ENCODE measurements at places on chromosomes 4 and X.
A peak's percentile ranks its signal among the peaks of the same experiment; 100 is the strongest.

GRCh38 chr4:46931981-46932380 is 22.9 kb upstream of the COX7B2 start:
- peak; percentile 15 for DNase-seq

DNA sequence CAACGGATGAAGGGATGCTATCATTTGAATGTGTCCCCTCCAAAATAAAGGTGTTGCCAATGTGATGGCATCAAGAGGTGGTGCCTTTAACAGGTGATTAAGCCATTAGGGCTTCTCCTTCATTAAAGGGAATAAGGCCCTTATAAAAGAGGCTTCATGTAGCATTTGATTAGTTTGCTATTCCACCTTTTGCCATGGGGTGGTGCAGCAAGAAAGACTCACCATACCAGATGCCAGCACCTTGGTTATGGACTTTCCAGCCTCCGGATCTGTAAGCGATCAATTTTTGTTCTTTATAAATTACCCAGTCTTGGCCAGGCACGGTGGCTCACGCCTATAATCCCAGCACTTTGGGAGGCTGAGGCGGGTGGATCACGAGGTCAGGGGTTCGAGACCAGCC is 7.9 kb upstream of the SLC25A43 start:
- DNase-seq = peak; percentile 56

GRCh38 chrX:150903110-150903508 is 4.6 kb upstream of the CD99L2 start:
- DNase-seq = no peak

DNA sequence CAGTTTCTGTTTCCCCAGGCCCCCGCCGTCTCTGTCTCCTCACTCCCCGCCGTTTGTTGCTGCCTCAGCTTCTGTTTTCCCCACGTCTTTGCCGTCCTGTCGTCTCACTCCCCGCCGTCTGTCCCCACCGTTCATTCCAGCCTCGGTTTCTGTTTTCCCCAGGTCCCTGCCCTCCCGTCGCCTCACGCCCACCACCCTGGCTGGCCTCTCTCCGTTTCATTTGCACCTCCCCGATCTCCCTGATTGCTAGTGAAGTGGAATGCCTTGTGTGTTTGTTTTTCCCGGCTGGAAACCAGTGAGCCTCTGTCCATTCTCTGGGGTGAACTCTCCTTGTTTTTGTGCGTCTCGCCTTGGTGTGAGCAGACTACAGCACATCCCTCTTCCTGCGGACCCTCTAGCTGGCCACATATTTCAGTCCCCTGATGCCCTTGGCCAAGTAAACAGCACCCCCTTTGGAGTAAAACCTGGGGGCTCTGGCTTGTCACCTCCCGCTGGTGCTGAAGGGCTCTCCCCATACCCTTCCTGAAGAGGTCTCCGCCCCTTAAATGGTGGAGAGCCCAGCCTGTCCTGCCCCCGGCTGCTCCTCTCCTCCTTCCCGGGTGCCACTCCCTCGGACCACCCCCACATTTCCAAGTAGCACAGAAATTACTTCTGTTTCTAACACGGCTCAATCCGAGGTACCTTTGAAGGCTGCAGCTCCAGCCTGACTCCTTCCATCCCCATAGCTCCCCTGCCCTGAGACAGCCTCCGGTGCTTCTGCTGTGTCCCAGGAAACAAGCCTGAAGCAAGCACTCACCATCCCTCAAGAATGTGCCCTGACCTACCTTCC is 13.2 kb downstream of the TMEM175 start:
- DNase-seq = no peak

GRCh38 chr4:123554801-123555232 is 158.2 kb downstream of the SPRY1 start:
- DNase-seq = no peak

DNA sequence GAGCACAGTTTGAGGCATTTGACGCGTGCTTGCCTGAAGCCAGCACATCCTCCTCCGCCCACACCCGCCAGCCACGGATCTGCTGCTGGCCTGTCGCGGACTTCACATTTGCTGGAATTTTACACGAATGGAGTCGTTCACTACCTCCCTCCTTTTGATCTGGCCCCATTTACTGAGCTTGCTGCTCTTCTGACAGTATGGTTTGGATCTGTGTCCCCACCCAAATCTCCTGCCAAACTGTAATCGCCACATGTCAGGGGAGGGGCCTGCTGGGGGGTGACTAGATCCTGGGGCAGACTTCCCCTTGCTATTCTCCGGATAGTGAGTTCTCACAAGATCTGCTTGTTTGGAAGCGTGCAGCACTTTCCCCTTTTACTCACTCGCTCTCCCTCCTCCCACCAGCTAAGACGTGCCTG is 19.9 kb upstream of the CPLX1 start:
- DNase-seq = no peak

DNA sequence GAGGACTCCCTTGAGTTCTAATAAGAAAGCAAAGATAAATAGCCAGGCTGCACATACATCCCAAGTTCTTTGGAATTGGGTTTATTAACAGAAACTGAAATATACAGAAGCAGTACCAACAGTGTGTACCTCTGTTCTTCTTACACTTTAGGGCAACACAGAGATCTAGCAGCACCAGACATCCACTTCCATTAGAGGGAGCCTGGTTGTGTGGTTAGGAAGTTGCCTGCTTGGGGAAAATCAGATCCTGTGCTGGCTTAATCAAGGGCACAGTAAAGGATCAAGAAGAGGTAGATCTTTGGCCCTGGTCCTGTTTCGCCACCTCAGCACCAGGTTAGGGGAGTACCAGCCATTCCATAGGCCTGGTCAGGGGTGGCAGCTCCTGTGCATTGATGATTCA is 231.1 kb upstream of the ARHGAP24 start:
- no peak for DNase-seq

GRCh38 chr4:182015014-182015413 is 228.2 kb upstream of the TENM3 start:
- no peak for DNase-seq

GRCh38 chr4:89382439-89382838 is 74.8 kb upstream of the GPRIN3 start:
- no peak for DNase-seq

- DNase-seq = no peak
These were observed 150.5 kb upstream of the DDIT4L start for GRCh38 chr4:100340512-100341485.

DNA sequence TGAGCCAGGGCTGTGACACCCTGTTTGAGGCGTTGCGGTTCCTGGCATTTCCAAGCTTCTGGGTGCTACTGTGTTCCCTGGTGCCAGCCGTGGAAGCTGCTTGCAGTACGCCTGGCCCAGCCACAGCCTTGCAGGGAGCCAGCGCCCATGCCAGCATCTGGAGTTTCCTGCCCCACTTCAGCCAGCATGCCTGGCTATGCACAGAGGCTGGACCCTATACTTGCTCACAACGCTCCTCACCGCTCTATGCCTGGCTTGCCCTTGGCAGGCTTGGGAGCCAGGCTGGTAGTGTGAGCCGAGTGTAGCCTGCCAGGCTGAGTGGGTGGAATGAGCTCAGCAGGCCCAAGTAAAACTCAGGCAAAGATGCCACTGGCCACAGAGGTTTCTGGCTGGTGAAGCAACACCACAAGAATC is 22.4 kb downstream of the PRRG1 start:
- no peak for DNase-seq

DNA sequence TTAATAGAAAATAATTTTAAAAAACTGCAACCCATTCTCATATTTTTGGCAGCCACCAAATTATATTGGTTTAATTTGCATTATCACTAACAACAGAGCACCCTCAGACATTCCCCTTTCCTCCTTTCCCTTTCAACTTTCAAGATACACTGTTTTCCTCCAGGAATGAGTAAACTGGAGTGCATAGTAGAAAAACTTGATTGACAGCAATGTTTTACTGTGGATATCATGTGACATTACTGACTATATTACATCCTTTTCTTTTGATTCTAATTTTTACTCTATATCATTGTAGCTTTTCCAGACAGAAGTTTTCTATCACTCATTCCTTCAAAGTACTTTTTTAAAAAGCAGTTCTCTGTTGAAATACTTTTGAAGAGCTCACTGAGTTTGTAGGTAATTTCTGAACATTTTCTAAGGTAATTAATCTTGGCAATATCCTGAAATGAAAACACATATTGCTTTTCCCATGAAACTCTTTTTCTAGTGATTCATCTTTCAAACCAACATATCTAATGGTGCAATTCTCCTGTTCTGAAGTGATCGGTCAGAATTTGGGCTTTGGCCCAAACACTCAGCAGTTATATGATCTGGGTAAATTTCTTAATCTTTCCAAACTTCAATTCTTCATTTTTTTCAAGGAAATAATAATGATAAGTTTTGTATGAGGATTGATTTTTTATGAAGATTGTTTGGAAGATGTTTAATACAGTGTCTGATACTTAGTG is 920.4 kb upstream of the EPHA5 start:
- DNase-seq = no peak

DNA sequence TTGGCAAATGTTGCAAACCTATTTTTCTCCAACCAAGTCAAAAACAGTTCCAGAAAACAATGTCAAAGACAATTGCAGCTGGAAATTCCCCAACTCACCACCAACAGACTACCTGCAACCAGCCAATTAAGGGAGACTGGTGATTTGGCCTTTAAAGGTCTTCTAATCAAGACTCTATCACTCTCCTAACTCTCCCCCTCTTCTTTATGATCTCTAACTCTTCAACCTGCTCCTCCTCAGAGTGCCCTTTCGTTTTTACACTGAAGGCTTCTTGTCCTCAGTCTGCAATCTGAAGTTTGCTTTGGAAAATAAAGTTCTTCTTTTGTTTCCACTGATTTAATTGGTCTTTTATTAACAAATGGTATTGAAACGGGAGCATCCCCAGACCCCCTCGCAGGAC is 203.9 kb downstream of the TECRL start:
- DNase-seq = no peak

- DNase-seq = no peak
These were observed 54.9 kb upstream of the PDE5A start for GRCh38 chr4:119683518-119683917.

DNA sequence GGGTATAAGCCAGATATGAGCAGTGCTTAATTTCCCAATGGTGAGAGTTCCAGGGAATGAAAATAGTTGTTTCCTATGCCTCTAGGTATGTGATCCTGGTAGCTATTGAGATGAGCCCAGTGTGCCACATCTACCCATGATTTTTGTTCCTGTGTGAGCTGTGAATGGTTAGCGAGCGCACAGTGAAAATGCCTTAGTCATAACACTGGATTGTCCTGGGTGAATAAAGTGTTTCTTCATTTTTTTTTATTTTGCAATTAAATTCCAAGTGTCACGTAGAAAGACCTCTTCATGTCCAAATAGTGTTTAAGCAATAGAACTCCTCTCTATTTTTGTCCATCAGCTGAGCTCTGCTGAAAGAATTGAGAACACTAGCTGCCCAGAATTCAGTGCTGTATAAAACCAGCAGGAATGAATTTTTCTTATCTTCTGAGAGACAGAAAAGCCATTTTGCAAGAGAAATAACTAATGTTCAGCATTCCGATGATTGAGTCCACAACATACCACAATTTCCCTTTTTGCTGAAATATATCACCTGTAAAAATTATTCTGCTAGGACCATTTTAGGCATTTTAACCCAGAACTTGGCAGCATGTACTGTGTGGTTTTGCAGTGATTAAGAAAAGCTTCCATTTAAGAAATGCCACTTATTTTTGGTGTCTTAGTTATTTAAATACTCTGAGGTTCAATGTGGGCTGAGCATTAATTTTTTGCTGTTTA is 5.6 kb downstream of the MAOA start:
- no peak for DNase-seq

DNA sequence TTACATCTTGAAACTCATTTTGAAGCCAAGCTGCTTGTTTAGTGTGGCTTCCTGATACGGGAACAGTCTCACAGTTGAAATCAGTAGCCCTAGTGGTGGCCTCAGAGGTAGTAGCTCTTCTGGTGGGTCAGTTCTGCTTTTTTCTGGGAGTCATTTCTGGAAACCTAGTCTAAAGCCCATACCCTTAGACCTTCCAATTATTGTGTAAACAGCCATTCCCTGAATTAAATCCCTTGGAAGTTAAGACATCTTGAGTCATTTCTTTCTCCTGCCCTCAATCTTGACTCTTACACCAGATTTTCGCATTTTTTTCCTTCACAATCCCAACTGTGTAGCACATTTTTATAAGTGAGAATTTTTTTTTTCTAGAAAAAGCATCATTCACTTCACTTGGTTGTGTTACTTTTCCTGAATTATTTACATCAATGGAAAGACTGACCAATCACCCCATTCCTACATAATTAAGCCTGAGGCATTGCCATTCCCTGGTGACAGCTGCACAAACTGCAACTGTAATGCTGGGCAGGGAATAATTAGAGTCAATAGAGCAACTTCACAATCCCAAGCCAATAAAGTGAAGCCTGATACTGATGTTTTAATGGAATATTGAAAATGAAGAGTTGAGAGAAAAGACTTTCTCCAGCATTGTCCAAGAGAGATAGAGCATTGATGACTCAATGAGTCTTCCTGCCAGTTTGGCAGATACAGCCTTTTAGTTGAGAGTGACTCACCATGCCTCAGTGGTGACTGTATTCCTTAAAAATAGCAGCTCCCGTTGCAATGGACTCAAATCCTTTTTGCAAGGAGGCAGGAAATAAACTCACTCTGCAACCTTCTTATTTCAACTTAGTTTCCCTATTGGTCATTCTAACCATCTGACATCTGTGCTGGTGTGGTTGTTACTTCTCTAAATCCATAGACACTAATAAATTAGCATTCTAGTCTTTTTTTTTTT is 13.0 kb upstream of the SEPSECS start:
- DNase-seq = no peak

Data from HEK293T (cell line).